ENCODE measurements at places on chromosomes 7 and 10.

- H3K27ac ChIP-seq: no peak overlapping the region
- DNase-seq: no peak
- H3K27me3 ChIP-seq: no peaks in the 10 kb centered on the region
- H3K4me1 ChIP-seq: no peaks in the 10 kb centered on the region
- no peak overlapping the region for H3K4me3 ChIP-seq
These were observed 201.7 kb downstream of the PLXDC2 start for GRCh38 chr10:20017961-20018360.

DNA sequence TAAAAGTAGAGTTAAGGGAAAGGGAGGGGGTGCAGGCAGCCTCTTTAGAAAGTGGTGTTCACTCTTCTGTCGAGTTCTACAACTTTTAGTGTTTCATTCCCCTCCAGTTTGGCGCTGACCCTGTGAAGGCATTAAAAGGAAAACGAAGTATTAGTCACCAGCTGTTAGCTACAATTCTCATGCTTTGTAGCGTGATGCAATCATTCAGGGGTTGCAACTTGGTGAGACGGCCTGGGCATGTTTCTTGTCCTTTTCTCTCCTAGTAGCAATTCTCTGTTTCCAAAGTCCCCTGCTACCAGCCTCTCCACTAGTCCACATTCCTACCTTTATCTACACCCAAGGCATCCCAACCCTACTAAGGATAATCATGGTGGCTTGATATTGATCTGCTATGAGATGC, 33.7 kb upstream of the DGKI start:
- no peaks in the 10 kb centered on the region for H3K27me3 ChIP-seq
- H3K36me3 ChIP-seq: peaks cover 58% of the 10 kb centered on the region
- H3K4me1 ChIP-seq: peaks cover 59% of the 10 kb centered on the region
- DNase-seq: peak; percentile 91

DNA sequence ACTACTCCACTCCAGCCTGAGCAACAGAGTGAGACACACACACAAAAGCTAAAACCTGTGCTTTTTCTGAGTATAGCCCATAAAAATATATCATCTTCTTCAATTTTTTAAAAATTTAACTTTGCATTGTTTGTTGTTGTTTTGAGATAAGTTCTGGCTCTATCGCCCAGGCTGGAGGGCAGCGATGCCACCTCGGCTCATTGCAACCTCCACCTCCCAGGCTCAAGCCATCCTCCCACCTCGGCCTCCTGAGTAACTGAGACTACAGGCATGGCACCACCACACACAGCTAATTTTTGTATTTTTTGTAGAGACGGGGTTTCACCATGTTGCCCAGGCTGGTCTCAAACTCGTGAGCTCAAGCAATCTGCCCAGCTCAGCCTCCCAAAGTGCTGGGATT, 14.3 kb upstream of the TLX1 start:
- no peak overlapping the region for H3K4me3 ChIP-seq
- H3K27me3 ChIP-seq: peaks cover 68% of the 10 kb centered on the region
- H3K4me1 ChIP-seq: peaks cover 11% of the 10 kb centered on the region

DNA sequence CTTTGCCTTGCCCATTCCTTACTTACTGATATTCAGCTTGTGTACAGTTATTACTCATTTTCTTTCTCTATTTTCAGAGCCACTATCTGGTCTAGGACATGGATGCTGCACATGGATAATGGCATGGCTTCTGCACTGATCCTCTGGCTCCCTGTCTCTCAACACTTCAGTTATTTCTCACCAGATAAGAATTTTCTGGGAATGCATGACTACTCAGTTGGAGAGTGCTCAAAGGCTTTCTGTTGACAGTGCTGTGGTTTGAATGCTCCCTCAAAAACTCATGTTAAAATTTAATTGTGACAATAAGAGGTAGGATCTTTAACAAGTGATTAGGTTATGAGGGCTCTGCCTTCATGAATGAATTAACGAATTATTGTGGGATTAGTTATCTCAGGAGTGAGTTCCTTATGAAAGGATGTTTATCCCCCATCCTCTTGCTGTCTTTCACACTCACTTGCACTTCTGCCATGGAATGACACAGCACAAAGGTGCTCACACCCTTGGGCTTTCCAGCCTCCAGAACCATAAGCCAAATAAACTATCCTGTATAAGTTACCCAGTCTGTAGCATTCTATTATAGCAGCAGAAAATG, 16.1 kb upstream of the PIK3CG start:
- H3K4me1 ChIP-seq: peaks cover 9% of the 10 kb centered on the region
- no peaks in the 10 kb centered on the region for H3K27me3 ChIP-seq
- DNase-seq: peak; percentile 89

DNA sequence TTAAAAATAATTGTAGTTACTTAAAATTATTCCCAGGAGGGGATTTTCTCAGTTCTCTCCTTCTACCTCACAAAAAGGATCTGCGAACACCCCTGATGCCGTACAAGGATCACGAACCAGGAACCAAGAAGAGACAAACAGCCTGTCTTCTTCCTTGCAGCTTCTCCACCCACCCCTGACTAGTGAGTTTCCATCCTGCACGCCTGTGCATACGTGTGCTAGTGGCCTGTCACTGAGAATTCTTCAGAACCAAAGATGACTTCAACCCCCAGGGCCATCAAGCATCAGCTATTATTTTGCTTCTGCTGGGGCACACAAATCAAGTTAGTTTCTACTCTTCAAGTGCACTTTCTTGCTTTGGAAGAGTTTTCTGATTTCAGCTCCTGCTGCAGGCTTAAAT, 175.5 kb upstream of the KLF6 start:
- H3K4me3 ChIP-seq: no peak overlapping the region
- no peaks in the 10 kb centered on the region for H3K4me1 ChIP-seq
- H3K27ac ChIP-seq: no peak overlapping the region

GRCh38 chr10:132624061-132624846, 86.7 kb downstream of the INPP5A start:
- H3K27ac ChIP-seq: no peak overlapping the region
- H3K4me3 ChIP-seq: no peak overlapping the region
- H3K4me1 ChIP-seq: peaks cover 9% of the 10 kb centered on the region
- H3K36me3 ChIP-seq: no peaks in the 10 kb centered on the region
- no peak for DNase-seq

- no peaks in the 10 kb centered on the region for H3K27me3 ChIP-seq
- no peak overlapping the region for H3K27ac ChIP-seq
- peak; percentile 41 for DNase-seq
- no peak overlapping the region for H3K4me3 ChIP-seq
- H3K4me1 ChIP-seq: no peaks in the 10 kb centered on the region
These were observed 25.6 kb downstream of the ANKMY2 start for GRCh38 chr7:16619979-16620408.

DNA sequence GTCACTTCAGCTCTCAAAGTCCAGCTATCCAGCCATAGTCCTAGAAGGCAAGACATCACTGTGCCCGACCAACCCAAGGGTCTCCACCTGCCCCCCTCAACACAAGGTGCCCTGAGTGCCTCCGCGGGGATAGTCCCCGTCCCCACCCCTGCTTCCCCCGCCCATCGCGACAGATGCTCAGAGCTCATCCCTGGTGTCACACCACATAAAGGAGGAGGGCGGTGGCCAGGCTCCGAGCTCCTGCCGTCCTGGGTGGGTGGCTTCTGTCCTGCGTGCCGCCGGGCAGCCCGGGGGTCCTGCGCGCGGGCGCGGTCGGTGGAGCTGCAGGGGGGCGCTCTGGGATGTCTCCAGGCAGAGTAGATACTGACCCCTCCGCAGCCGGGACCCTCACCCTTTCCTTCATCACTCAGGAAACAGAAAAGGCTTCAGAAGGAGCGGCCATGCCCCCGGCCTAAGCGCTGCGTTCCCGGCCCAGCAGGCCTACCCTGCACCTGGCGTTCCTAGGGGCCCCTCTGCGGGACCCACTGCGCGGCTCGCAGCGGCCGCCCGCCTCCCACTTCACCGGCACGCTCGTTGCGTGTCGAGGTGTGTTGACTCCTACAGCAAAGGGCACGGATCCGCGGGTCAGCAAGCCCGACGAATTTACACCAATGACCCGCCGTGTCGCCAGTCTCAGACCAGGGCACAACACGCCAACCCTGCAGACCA, 53.4 kb downstream of the ALOX5 start:
- no peak for DNase-seq
- no peak overlapping the region for H3K4me3 ChIP-seq
- H3K36me3 ChIP-seq: no peaks in the 10 kb centered on the region
- H3K4me1 ChIP-seq: no peaks in the 10 kb centered on the region
- H3K27me3 ChIP-seq: peaks cover 12% of the 10 kb centered on the region
- H3K27ac ChIP-seq: no peak overlapping the region

DNA sequence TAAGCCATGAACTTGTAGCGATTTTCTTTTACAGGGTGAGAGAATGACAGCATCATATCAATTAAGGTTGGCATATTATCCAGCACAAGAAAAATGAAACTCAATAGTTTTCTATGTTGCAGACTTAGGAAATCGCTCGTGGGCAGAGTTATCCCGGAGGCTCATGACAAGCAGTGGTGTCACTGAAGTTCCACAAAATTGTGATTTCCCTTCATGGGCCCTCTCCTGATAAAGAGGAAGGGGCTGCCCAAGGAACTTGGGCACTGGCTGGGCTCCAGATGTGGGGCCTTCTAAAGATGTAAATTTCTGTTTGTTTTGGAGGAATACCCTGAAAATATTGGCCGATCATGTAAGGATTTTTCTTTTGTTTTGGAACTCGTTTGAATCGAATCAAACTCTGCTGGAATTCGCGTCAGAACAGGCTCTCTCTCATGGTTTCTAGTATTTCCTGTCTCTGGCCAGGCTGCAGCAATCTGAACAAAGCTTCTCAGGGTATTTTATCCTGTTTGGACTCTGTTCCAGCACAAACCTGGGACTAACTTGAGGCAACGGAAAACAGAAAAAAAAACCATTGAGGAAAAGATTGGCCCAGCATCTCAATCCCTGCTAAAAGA, 340.6 kb upstream of the NRP1 start:
- no peak for DNase-seq
- peaks cover 6% of the 10 kb centered on the region for H3K4me1 ChIP-seq
- H3K27ac ChIP-seq: no peak overlapping the region
- no peaks in the 10 kb centered on the region for H3K36me3 ChIP-seq
- H3K4me3 ChIP-seq: no peak overlapping the region

DNA sequence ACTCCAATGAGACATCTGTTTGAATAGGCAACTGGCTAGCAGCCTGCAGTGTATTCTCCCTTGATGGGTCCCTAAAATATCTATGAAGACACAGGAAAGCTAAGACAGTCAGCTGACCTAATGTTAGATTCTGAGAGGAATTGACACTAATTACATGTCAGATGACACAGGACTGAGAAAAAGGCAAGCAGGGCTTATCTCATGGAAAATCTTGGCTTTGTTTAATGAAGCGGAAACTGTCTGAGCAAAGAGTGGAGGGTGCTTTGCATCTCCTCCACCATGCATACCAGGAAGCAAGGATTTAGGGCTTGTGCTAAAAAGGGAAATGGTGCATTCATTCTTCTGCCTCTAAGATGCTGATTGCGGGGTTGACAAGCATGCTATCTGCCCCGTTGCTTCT, 135.5 kb upstream of the GLI3 start:
- H3K4me1 ChIP-seq: no peaks in the 10 kb centered on the region
- peak; percentile 9 for DNase-seq
- no peaks in the 10 kb centered on the region for H3K36me3 ChIP-seq
- H3K27me3 ChIP-seq: no peaks in the 10 kb centered on the region

DNA sequence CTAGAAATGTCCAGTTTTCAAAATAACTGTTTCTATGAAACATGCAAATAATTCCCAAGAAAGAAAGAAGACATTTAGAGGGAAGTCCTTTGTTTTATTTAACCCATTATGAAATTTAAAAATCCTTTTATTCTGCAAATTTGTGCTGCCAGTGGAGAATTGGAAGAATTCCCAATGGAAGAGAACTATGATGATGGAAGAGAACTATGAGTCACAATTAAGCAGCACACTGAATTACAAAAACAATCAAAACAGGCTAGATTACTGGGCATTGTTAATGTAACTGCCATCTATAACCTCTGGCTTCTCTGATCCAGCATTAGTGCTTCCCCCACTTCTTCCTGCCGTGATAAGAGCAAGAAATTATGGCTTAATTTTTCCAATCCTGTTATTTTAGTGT, 126.2 kb upstream of the FEZF1 start:
- DNase-seq: no peak
- H3K36me3 ChIP-seq: no peaks in the 10 kb centered on the region
- H3K27ac ChIP-seq: no peak overlapping the region
- no peaks in the 10 kb centered on the region for H3K27me3 ChIP-seq

- peak overlapping the region; percentile 56 for H3K27ac ChIP-seq
- H3K4me3 ChIP-seq: no peak overlapping the region
- peaks cover 12% of the 10 kb centered on the region for H3K4me1 ChIP-seq
- DNase-seq: peak; percentile 98
- no peaks in the 10 kb centered on the region for H3K27me3 ChIP-seq
These were observed 750.7 kb downstream of the MAGI2 start for GRCh38 chr7:78702770-78703169.

GRCh38 chr7:115782696-115783490, 247.7 kb downstream of the TFEC start:
- no peaks in the 10 kb centered on the region for H3K4me1 ChIP-seq
- H3K27ac ChIP-seq: no peak overlapping the region
- no peaks in the 10 kb centered on the region for H3K36me3 ChIP-seq

GRCh38 chr10:47402641-47403301, 18.7 kb upstream of the ZNF488 start:
- no peak overlapping the region for H3K4me3 ChIP-seq
- DNase-seq: peak; percentile 89
- peaks cover 34% of the 10 kb centered on the region for H3K4me1 ChIP-seq
- H3K27me3 ChIP-seq: no peaks in the 10 kb centered on the region
- H3K27ac ChIP-seq: peak overlapping the region; percentile 64
- H3K36me3 ChIP-seq: no peaks in the 10 kb centered on the region

- H3K4me3 ChIP-seq: no peak overlapping the region
- no peaks in the 10 kb centered on the region for H3K36me3 ChIP-seq
- H3K27ac ChIP-seq: no peak overlapping the region
- DNase-seq: no peak
- no peaks in the 10 kb centered on the region for H3K4me1 ChIP-seq
- peaks cover 3% of the 10 kb centered on the region for H3K27me3 ChIP-seq
These were observed 82.6 kb upstream of the CHCHD3 start for GRCh38 chr7:133164498-133164897.

- H3K4me1 ChIP-seq: no peaks in the 10 kb centered on the region
- no peak overlapping the region for H3K27ac ChIP-seq
- DNase-seq: no peak
These were observed 69.4 kb downstream of the CCSER2 start for GRCh38 chr10:84397735-84398144.

DNA sequence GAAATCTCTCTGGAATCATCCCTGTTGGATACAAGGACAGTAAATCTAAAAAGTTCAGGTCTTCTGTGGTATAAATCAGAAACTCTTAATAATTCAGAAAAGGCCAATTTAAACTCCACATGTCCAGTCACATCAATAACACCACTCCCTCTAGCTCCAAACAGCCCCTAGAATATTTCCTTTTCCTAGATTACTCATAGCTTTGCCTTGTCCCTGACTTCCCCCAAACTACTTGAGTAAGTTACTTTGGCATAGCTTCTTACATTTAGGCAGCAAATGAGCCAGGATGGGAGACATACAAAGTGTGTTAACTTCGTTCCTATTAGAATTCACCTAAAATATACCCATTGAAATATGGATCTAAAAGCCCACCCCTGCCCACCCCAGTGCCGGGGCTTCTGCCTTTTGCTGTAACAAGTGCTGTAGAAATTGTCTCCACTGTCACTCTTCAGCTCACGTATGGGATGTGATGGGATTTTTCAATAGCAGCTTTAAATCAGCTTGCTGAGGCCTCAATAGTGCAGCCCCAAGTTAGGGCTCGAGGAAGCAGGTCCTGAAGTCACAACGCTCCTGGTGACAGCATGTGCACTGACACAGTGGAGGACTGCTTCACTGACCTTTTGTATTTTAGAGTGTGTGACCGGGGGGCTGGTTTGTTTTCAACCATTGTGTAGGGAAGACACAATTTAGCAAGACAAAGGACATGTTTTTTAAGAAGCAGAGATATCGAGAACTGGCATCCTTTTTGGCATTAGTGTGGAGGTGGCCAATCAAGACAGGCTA, 218.2 kb upstream of the KMT2E start:
- no peaks in the 10 kb centered on the region for H3K36me3 ChIP-seq
- peak; percentile 1 for DNase-seq
- peaks cover 6% of the 10 kb centered on the region for H3K4me1 ChIP-seq
- H3K27me3 ChIP-seq: no peaks in the 10 kb centered on the region
- no peak overlapping the region for H3K27ac ChIP-seq
- no peak overlapping the region for H3K4me3 ChIP-seq
